ENCODE measurements at places on chromosomes 2 and 18. TPM values are rescaled to one million over a fixed set of nuclear protein-coding genes. Genes with fewer than 3 reads are reported as not detected.

GRCh38 chr18:48031641-48032040, 101.2 kb upstream of the SMAD2 start:
- no peak for DNase-seq

DNA sequence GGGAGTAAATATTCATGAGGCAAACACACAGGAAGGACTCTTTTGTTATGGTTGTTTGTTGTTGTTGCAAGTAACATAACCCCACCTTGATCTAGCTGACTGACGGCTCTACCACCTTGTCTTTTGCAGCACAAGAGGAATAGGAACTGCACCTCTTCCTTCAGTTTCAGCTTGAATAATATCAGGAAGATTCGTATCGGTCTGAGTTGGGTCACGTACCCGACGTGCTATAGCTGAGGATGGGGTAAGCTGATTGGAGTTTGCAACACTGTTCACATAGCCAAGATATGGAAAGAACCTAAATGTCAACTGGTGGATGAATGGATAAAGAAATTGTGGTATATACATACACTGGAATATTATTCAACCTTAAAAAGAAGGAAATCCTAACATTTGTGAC, 14.5 kb upstream of the IL1RN start:
- no peak for DNase-seq

DNA sequence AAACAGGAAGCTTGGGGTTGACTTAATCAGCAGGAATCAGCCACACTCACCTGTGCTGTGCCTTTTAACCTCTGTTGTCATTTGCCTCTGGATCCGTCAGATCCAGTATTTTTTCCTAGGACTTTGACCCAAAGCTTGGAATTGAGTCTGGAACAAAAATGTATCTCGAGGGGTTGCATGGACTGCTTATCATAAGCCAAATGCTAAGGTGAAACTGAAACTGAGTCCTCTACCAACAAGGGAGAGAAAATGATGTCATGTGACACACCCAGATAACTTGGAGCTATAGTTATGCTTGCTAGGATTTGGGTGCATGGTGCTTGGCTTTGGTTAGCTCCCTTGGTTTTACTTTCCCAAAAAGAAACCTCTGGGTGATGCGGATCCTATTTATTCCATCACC, 2158.6 kb upstream of the PIK3C3 start:
- no peak for DNase-seq

DNA sequence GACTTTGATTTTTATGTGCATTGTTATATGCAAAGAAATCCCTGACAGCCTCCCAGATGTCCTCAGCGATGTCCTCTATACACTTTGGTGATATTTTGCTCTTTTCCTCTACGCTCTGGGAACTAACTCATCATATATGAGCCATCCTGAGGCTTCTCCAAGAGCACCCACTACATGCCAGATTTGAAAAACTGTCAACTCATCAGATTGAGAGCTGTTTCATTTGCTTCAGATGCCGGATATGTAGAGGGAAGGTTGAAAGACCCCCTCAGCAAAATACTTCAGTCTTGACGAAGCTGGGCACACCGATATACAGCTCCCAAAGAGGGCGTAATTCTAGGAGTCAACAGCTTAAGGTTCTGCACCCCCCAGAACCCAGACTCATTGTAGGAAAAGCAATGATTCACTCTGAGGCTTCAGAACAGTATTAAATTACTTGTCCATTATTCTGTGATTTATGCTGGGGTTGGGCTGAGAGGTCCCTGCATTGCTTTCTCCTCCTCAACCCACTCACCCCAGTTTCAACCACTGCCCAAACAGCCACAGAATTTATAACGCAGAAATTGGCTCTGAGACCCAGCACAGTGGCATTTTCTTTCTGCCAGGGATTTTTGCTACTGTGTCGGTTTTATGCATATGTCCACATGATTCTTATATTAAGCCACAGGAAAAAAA, 341.8 kb downstream of the ALK start:
- no peak for DNase-seq

DNA sequence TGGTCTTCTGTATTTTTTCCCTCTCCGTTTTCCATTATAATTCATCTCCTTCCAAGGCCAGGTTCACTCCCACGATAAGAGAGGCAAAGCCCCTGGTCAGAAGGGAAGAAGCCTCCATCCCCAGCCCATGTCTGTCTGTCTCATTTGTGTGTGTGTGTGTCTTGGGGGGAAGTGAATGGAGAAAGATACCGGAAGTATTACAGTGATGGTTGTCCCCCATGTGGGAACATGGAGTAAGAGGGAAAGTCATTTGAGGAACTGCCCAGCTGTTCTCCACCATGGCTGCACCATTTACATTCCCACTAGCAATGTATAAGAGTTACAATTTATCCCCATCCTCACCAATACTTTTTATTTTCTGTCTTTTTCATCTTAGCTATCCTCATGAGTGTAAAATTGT, 113.6 kb upstream of the ATP8B1 start:
- no peak for DNase-seq

- DNase-seq = no peak
These were observed 25.7 kb upstream of the THOC1 start for GRCh38 chr18:293536-293935.

- no peak for DNase-seq
These were observed 32.8 kb upstream of the MC5R start for GRCh38 chr18:13791181-13791580.

Gene ACTR2
- 243 TPM for total RNA-seq

Gene ARHGAP25
- 75.6 TPM for total RNA-seq

Gene SCYGR8
- total RNA-seq = not detected

Gene SUCLG1
- 51.1 TPM for total RNA-seq

Gene DUSP2
- total RNA-seq = 319 TPM

Gene PTCD3
- 142 TPM for total RNA-seq
